ENCODE measurements at places on chromosomes 12 and 14.

DNA sequence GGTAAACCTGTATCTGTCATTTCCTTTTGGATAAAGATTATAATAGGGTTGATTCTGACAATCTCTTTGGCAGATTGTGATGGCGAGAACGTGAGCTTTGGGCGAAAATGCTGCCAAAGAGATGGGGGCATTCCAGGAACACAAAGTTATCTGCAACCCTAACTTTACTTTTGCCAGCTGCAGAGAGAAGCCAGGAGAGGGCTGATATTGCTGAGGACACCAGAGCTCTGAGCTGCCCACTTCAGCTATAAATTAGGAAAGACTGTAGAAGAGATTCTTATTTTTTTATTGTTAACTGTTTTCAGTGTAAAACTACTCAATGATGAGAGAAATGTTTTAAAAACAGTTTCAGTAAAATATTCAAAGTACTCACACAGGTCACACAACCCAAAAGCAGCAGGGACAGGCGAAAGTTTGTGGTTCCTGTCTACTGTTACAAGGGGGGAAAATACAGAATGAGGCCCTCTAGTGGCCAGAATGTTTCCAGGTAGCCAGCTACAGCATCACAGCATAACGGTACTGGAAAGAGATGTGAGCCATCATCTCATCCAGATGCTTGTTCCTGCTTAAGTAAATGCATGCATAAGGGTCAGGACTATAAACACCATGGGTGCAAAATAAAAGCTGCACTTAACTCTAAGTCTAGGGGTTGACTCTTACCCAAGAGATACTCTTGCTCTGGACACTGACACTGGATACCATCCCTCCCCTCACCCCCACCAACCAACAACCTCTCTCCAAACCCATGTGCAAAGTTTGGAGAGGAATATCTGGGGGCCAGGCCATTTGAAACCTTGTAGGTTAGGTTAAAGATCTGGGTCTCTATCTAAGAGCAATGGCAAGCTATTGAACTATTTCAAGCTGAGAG lies 498.4 kb downstream of the RMST start:
- peak; percentile 24 for DNase-seq

DNA sequence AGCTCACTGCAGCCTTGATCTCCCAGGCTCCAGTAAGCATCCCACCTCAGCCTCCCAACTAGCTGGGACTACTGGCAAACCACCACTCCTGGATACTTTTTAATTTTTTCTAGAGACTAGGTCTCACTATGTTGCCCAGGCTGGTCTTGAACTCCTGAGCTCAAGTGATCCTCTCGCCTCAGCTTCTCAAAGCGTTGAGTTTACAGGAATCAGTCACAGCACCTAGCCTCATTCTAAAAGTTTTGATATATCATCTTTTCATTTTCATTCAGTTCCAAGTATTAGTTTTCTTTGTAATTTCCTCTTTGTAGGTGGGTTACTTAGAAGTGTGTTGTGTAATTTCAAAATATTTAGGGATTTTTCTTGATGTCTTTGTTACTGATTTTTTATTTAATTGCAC lies 9.6 kb downstream of the CBX5 start:
- DNase-seq: no peak

DNA sequence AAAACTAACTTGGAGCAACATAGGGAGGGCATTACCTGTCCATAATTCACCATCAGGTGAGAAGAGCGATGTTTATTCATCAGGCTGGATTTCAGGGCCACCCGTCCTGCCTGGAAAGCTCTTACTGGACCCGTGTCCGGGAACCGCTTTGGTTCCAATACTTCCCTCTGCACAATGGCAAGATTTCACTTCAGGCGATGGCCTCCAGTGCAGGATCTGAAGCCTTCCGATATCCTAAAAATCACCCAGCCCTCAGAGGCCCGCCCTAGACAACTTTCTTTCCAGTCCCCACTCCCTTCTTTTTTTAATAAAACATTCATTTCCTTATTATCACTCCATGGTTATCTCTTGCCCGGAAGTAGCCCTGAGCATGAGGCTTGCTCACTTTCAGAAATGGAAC lies 92.5 kb downstream of the BCL11B start:
- DNase-seq: no peak

- no peak for DNase-seq
Measured at GRCh38 chr12:101745481-101745880, 6.2 kb upstream of the SYCP3 start.

- DNase-seq: no peak
Measured at GRCh38 chr12:75944097-75944904, 87.3 kb downstream of the PHLDA1 start.

DNA sequence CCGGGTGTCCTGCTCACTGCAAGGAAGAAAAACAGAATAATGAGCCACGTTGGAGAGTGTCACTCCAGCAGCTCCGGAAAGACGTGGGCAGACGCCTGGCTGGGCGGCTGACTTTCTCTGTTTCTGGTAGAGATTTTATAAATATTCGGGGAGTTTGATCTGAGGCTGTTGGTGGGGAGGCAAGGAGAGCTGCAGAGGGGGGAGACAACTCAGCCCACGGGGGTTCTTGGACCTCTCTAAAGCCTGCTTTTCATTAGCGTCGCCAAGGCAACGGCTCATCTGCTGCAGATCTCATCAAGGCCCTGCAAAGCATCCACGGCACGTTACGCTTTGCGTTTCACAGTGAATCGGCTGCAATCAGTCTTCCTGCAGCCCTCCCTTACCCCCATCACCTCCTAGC lies 207.2 kb downstream of the ZFP36L1 start:
- no peak for DNase-seq

GRCh38 chr12:118581371-118581770 lies 205.0 kb downstream of the SUDS3 start:
- no peak for DNase-seq
